Left ventricle myocardium inferior (tissue), 1 donor: ENCODE measurements at places on chromosomes 12 and 14. TPM values are rescaled to one million over a fixed set of nuclear protein-coding genes. Genes with fewer than 3 reads are reported as not detected.
A peak's percentile ranks its signal among the peaks of the same experiment; 100 is the strongest.

- peaks cover 1% of the 10 kb centered on the region for H3K36me3 ChIP-seq
- no peak for DNase-seq
- no peak overlapping the region for H3K4me3 ChIP-seq
- peak overlapping the region; percentile 18 for H3K27ac ChIP-seq
- H3K4me1 ChIP-seq = peaks cover 70% of the 10 kb centered on the region
- H3K27me3 ChIP-seq = no peaks in the 10 kb centered on the region
These were observed 97.6 kb downstream of the RAD52 start for GRCh38 chr12:851913-852312.

GRCh38 chr12:119117936-119118335 is 60.8 kb upstream of the HSPB8 start:
- no peak overlapping the region for H3K4me3 ChIP-seq
- H3K4me1 ChIP-seq = peaks cover 4% of the 10 kb centered on the region

GRCh38 chr12:124929649-124930419 is 15.4 kb upstream of the UBC start:
- H3K4me1 ChIP-seq = peaks cover 14% of the 10 kb centered on the region
- H3K27me3 ChIP-seq = no peaks in the 10 kb centered on the region
- DNase-seq = no peak
- no peak overlapping the region for H3K4me3 ChIP-seq
- H3K27ac ChIP-seq = peak overlapping the region; percentile 98
- no peaks in the 10 kb centered on the region for H3K36me3 ChIP-seq

Gene ACSM4
- not detected for total RNA-seq

DNA sequence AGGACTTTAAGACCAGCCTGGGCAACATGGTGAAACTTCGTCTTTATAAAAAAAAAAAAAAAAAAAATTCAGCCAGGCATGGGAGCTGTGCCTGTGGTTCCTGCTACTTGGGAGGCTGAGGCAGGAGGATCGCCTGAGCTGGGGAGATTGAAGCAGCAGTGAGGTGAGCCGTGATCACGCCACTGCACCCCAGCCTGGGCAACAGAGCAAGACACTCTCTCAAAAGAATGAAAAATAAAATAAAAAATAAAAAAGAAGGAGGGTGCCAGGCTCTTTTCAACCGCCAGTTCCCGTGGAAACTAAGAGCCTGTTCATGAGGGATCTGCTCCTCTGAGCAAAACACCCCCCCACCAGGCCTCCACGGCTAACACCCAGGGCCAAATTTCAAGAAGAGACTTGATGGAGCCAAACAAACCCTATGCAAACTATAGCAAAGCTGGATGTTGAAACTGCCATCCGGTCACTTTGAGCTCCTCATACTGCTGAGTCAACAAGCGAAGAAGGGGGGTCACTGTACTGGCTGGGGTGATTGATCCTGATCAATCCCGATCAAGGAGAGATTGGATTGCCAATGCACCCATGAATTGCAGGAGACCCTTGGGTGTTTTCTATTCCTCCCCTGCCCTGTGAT is 23.4 kb downstream of the DLK1 start:
- H3K27ac ChIP-seq = no peak overlapping the region
- no peak overlapping the region for H3K4me3 ChIP-seq
- peaks cover 31% of the 10 kb centered on the region for H3K27me3 ChIP-seq
- no peaks in the 10 kb centered on the region for H3K36me3 ChIP-seq
- no peak for DNase-seq

DNA sequence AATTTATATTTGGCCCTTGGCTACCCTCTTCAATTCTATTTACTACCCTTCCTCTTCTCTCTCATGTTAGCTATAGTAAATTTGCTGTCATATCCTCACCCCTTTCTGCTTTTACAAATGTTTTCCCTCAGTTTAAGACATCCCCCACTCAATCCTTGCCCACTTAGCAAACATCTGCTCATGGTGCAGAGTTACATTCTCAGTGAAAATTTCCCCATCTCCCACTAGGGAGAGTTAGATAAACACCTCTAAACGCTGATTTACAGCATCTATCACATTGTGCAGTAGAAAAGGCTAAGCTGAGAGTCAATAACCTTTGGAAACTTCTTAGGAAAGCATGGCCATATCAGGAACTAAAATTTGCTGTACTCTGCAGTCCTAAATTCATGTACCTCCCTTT is 69.0 kb downstream of the DENND5B start:
- no peak overlapping the region for H3K27ac ChIP-seq
- H3K4me3 ChIP-seq = no peak overlapping the region
- no peaks in the 10 kb centered on the region for H3K36me3 ChIP-seq
- H3K27me3 ChIP-seq = no peaks in the 10 kb centered on the region
- peaks cover 97% of the 10 kb centered on the region for H3K4me1 ChIP-seq

GRCh38 chr12:4445156-4446101 is at the start of gene FGF6:
Gene FGF6, minus strand, starts transcription at chr12:4445815. Its CDS starts 245 bp downstream, at chr12:4445570.
- no peaks in the 10 kb centered on the region for H3K36me3 ChIP-seq
- H3K4me1 ChIP-seq = peaks cover 15% of the 10 kb centered on the region
- no peak within 1 kb of the TSS for H3K4me3 ChIP-seq
- H3K27ac ChIP-seq = no peak within 1 kb of the TSS
- H3K27me3 ChIP-seq = peaks cover 44% of the 10 kb centered on the region

Gene REC8
- total RNA-seq = 1.6 TPM

GRCh38 chr14:101476258-101476915 is 84.9 kb upstream of the DIO3 start:
- H3K4me1 ChIP-seq = no peaks in the 10 kb centered on the region
- H3K27me3 ChIP-seq = peaks cover 78% of the 10 kb centered on the region
- DNase-seq = no peak
- H3K4me3 ChIP-seq = no peak overlapping the region

DNA sequence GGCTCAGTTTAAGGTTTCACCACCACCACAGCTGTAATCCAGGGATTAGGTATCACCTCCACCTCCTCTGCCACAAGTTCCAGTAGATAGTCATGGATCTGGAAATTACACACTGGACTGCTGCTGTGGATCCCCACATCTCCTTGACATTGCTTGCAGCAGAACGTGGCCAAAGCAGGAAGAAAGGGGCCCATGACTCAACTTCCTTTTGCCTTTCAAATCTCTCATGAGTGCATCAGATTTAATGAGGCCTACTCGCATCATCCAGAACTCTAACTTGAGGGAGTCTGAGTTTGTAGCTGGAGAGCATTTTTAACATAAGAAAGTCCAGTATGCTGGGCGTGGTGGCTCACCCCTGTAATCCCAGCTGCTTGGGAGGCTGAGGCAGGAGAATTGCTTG is 29.2 kb upstream of the TMED10 start:
- no peak overlapping the region for H3K4me3 ChIP-seq
- no peaks in the 10 kb centered on the region for H3K36me3 ChIP-seq
- H3K27ac ChIP-seq = no peak overlapping the region
- DNase-seq = no peak
- H3K4me1 ChIP-seq = no peaks in the 10 kb centered on the region
- no peaks in the 10 kb centered on the region for H3K27me3 ChIP-seq

GRCh38 chr12:110856542-110856941 is 9.8 kb downstream of the CCDC63 start:
- H3K27me3 ChIP-seq = no peaks in the 10 kb centered on the region
- H3K27ac ChIP-seq = no peak overlapping the region
- no peaks in the 10 kb centered on the region for H3K4me1 ChIP-seq
- no peak overlapping the region for H3K4me3 ChIP-seq

DNA sequence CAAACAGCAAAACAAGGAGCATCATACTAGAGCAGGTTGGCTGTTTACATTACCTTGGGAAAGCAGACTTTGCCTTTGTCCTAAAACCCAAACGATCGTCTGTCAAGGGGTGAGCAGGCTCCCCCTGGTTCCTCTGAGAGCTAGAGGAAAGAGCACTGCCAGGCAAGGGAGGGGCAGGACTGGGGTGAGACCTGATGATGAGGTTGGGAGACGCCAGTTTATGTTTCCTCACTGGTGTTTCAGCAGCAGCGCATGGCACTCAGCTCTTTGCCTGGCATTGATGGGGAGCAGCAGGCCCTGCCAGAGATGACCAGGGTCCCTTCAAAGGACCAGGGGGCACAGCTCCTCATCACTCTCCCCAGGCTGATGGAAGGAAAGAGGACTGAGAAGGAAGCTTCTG is 7.9 kb upstream of the KRT2 start:
- no peak overlapping the region for H3K27ac ChIP-seq
- peaks cover 31% of the 10 kb centered on the region for H3K27me3 ChIP-seq
- peaks cover 30% of the 10 kb centered on the region for H3K4me1 ChIP-seq
- no peak for DNase-seq
- H3K4me3 ChIP-seq = no peak overlapping the region

GRCh38 chr12:89092297-89092696 is 260.0 kb downstream of the DUSP6 start:
- no peak overlapping the region for H3K4me3 ChIP-seq
- DNase-seq = no peak
- H3K27me3 ChIP-seq = no peaks in the 10 kb centered on the region
- no peaks in the 10 kb centered on the region for H3K36me3 ChIP-seq
- H3K27ac ChIP-seq = no peak overlapping the region
- H3K4me1 ChIP-seq = peaks cover 4% of the 10 kb centered on the region

Gene IFNG-AS1
- 0.58 TPM for total RNA-seq

DNA sequence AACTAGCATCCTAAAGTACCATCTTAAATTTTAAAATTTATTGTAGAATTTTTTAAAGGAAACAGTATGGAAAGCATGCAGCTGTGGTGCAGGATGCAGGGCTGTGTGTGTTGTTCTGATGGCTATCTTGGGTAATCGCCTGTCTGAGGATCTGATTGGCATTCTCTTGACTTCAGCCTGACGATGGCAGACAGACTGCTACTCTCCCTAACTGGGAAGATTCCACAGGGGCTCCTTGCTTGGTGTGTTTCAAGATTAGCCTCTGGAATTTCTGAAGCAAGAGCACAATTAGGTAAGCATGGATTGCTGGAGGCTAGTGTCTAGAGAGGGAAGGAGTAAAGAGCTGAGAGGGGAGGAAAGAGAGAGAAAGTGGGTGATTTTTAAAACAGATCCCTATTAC is 696.8 kb upstream of the LRFN5 start:
- H3K4me1 ChIP-seq = no peaks in the 10 kb centered on the region
- H3K27me3 ChIP-seq = no peaks in the 10 kb centered on the region
- no peak overlapping the region for H3K27ac ChIP-seq
- no peaks in the 10 kb centered on the region for H3K36me3 ChIP-seq

Gene ATL1
- 1.6 TPM for total RNA-seq

DNA sequence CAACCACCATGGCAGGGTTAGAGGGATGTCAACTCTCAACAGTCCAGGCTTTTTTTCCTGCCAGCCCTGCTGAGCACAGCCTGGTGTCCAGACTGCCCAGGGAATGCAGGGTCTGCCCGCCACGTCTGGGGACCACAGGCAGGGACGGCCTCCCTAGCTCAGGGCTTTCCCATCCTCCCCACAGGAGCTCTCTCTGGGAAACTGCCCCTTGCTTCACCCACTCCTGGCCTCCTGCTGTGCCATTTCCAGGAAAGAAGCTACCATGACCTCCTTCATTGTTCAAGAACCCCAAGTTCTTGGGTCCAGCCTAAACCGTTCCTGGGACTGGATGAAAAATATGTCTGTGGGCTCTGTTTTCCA is 4.8 kb downstream of the SCNN1A start:
- no peak overlapping the region for H3K4me3 ChIP-seq
- no peaks in the 10 kb centered on the region for H3K36me3 ChIP-seq
- H3K27me3 ChIP-seq = no peaks in the 10 kb centered on the region

- H3K4me3 ChIP-seq = no peak overlapping the region
- H3K4me1 ChIP-seq = peaks cover 41% of the 10 kb centered on the region
- no peak for DNase-seq
- no peaks in the 10 kb centered on the region for H3K36me3 ChIP-seq
- H3K27me3 ChIP-seq = no peaks in the 10 kb centered on the region
These were observed 165.7 kb downstream of the CAND1 start for GRCh38 chr12:67434671-67435370.

DNA sequence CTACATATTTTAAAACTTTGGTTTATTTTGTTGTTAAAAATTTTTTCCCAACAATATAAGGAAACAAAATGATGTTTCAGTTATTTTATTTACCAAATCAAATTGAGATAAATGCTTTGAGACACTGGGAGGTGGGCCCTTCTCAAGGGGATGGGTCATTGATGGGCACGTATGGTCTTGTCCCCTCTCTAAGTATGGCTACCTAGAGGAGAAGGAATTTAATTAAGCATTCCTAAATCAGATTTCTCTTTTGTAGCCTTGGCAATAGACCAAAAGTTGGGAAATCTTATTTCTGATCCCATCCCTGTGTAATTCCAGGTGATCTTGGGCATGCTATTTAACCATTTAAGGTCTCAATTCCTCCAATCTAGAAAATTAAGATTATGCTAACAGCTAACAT is 79.0 kb downstream of the SCN8A start:
- H3K27me3 ChIP-seq = peaks cover 12% of the 10 kb centered on the region
- H3K4me3 ChIP-seq = no peak overlapping the region
- H3K27ac ChIP-seq = no peak overlapping the region

DNA sequence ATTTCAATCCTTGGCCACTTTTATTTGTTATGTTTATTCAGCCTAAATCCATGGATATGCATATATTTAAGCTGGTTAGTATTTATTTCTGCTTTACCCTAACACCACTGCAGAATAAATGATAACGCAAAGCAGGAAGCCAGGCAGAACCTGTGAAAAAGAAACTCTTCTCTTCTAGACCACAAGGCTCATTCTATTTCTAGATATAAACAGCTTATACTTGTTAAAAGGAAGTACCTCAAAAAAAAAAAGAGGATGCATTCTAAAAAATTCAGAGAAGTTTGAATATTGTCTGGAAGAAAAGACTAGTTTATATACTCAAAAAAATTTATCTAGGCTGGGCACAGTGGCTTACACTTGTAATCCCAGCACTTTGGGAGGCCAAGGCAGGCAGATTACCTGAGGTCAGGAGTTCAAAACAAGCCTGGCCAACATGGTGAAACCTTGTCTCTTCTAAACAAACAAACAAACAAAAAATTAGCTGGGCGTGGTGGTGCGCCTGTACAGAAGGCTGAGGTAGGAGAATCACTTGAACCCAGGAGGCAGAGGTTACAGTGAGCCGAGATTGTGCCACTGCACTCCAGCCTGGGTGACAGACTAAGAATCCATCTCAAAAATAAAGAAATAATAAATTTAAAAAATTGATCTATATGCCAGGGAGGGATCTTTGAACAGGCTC is 55.8 kb downstream of the GALNT4 start:
- DNase-seq = no peak
- H3K27me3 ChIP-seq = no peaks in the 10 kb centered on the region
- no peak overlapping the region for H3K4me3 ChIP-seq
- H3K27ac ChIP-seq = no peak overlapping the region
- H3K36me3 ChIP-seq = no peaks in the 10 kb centered on the region
- no peaks in the 10 kb centered on the region for H3K4me1 ChIP-seq

- no peaks in the 10 kb centered on the region for H3K4me1 ChIP-seq
- no peaks in the 10 kb centered on the region for H3K27me3 ChIP-seq
- no peak overlapping the region for H3K27ac ChIP-seq
These were observed 79.0 kb downstream of the VWF start for GRCh38 chr12:6045438-6045837.

DNA sequence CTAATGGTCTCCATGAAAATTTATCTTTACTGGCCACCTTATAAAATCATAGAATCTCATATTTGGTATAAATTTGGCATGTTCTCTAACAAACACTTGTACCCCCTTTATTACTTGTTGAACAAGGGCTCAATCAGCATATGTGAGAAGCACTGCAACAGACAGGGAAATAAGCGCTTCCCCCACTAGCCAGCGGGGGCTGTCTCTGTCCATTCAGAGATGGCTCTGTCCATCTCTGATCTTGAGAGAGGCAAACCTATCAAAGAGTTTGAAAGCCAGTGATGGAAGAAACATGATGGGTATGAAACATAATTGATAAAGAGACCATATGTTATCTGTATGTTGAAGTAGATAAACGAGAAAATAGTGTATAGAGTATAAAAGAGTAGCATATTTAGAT is 326.8 kb downstream of the PDZRN4 start:
- H3K4me1 ChIP-seq = peaks cover 5% of the 10 kb centered on the region
- no peak for DNase-seq
- H3K27ac ChIP-seq = no peak overlapping the region

Gene DPF3
- 37.7 TPM for total RNA-seq

GRCh38 chr12:95763809-95764253 is 26.7 kb downstream of the NTN4 start:
- no peaks in the 10 kb centered on the region for H3K36me3 ChIP-seq
- no peak for DNase-seq
- no peaks in the 10 kb centered on the region for H3K27me3 ChIP-seq
- H3K27ac ChIP-seq = peak overlapping the region; percentile 69
- H3K4me3 ChIP-seq = no peak overlapping the region

Gene HOXC13
- not detected for total RNA-seq
